ENCODE measurements at places on chromosomes 13 and 19.
A peak's percentile ranks its signal among the peaks of the same experiment; 100 is the strongest.

GRCh38 chr13:77339408-77339807, 12.5 kb upstream of the MYCBP2 start:
- no peak for DNase-seq
- peaks cover 17% of the 10 kb centered on the region for H3K4me1 ChIP-seq
- no peaks in the 10 kb centered on the region for H3K27me3 ChIP-seq
- no peak overlapping the region for H3K4me3 ChIP-seq
- H3K36me3 ChIP-seq, result no peaks in the 10 kb centered on the region

DNA sequence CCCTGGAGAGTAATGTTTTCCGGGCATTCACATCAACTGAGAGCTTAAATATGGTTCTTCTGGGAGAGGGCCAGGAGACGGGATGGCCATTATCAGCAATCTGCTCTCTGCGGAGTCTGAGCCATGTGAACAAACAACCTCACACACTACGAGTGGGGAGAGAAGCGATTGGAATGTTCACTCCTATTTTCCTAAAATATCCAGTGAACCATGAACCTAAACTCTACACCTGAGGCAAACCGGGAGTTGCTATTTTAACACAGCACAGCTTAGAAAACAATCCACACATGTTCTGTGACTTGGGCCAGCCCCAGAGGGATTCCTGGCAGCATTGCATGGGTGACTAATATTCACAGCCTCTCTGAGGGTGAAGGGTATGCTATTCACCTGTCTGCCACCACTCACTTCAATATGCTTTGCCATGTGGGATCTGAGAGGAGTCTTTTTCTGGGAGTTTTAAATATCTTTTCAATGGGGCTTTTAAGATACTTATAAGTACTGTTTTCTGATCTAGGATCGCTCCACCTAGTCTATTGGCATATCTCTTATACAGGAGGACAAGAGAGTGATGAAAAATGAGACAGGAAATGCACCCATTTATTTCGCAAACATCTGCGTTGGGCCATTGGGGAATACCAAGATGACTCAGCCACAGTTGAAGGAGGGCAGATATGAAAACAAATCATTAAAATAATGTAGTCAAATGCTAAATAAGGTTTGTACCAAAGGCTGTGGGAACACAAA, 72.6 kb upstream of the SERP2 start:
- DNase-seq, result peak; percentile 57
- H3K4me3 ChIP-seq, result no peak overlapping the region
- H3K4me1 ChIP-seq, result peaks cover 36% of the 10 kb centered on the region
- H3K36me3 ChIP-seq, result no peaks in the 10 kb centered on the region

DNA sequence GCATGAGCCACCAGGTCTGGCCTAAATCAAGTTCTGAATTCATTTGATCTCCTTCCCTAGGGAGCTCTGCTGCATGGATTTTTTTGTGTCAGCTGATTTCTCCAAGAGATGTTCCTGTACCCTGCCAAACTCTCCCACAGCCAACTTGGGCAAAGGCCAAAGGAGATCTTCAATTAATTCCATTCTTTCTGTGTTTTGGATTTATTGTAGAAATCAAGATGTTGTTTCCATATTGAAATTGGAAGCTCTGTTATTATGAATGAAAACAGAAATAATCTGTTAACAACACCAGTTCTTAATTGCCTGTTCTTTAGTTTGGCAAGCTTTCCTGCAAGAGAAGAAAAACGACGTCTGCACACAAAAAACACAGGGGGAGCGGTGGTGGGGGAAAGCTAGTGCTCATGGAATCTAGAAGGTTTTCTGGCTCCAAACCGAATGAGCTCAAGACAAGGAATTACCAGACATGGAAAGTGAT, 86.5 kb upstream of the ABCC4 start:
- no peak overlapping the region for H3K27ac ChIP-seq
- no peak overlapping the region for H3K4me3 ChIP-seq
- H3K36me3 ChIP-seq, result no peaks in the 10 kb centered on the region
- no peaks in the 10 kb centered on the region for H3K4me1 ChIP-seq
- H3K27me3 ChIP-seq, result peaks cover 23% of the 10 kb centered on the region
- no peak for DNase-seq

GRCh38 chr19:53877361-53877766, 4.6 kb upstream of the PRKCG start:
- peak; percentile 67 for DNase-seq
- H3K27ac ChIP-seq, result peak overlapping the region; percentile 40
- H3K27me3 ChIP-seq, result no peaks in the 10 kb centered on the region
- peaks cover 60% of the 10 kb centered on the region for H3K4me1 ChIP-seq
- H3K4me3 ChIP-seq, result no peak overlapping the region
- peaks cover 30% of the 10 kb centered on the region for H3K36me3 ChIP-seq

DNA sequence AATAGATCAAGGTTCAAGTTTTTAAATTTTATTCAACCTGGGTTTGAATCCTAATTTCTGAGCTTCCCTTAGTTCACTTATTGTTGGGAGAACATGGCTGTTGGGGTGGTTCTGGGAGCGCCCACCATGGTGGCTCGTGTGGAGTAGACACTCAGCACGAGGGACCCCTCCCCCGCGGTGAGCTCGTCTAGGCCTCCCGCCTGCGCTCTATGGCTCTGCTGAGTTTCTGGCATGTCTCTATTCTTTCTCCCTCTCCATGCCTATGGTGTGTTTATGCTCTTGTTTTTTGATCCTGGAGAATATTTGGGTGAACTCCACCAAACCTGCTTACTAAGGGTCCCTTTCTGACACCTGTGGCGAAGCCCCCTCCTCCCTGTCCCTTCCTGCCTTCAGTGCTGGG, 1.6 kb upstream of the EPN1 start:
- no peaks in the 10 kb centered on the region for H3K27me3 ChIP-seq
- H3K4me3 ChIP-seq, result peak overlapping the region; percentile 44
- peaks cover 56% of the 10 kb centered on the region for H3K36me3 ChIP-seq
- DNase-seq, result no peak
- peak overlapping the region; percentile 47 for H3K27ac ChIP-seq

DNA sequence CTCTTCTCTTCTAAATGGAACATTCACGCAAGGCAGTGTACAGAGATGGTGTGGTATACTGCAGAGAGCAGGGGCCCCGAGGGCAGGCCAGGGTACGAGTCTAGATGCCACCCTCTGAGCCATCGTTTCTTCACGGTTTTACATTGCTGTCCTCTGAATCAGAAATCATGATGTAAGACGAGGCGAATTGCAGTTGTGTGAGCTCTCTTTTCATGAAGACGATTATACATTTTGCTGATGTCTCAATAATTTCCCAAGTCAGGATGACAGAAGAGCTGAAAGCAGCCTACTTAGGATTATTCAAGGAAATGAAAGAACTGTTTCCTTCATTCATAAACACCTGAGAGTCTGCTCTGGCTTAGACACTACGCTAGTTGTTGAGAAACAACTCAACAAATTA, 93.8 kb upstream of the RNF113B start:
- H3K4me1 ChIP-seq, result no peaks in the 10 kb centered on the region
- no peak overlapping the region for H3K4me3 ChIP-seq
- peaks cover 2% of the 10 kb centered on the region for H3K27me3 ChIP-seq
- H3K27ac ChIP-seq, result no peak overlapping the region
- H3K36me3 ChIP-seq, result no peaks in the 10 kb centered on the region

DNA sequence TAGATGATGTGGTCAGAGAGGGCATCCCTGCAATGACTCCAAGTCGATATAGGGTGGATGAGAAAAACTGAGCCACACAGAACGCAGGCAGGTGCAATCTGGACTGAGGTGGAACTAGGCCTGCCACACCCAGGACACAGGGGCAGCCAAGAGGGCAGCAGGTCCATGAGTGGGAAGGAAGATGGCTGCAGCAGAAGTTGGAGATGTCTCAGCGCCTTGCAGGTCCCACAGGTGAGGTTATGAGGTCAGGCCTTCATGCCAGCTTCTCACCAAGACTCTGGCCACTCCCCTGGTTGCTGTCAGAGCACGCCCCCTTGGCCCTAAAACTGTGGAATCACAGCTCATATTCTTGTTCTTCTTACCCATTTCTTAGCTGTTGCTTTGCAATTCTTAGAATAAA, 147.7 kb upstream of the VSTM2B start:
- H3K4me1 ChIP-seq, result no peaks in the 10 kb centered on the region
- H3K27ac ChIP-seq, result no peak overlapping the region
- peaks cover 26% of the 10 kb centered on the region for H3K27me3 ChIP-seq
- H3K36me3 ChIP-seq, result no peaks in the 10 kb centered on the region
- no peak for DNase-seq

GRCh38 chr19:38162094-38162493, 61.9 kb downstream of the DPF1 start:
- peaks cover 38% of the 10 kb centered on the region for H3K36me3 ChIP-seq
- no peaks in the 10 kb centered on the region for H3K4me1 ChIP-seq
- DNase-seq, result no peak
- no peak overlapping the region for H3K4me3 ChIP-seq
- H3K27me3 ChIP-seq, result no peaks in the 10 kb centered on the region

DNA sequence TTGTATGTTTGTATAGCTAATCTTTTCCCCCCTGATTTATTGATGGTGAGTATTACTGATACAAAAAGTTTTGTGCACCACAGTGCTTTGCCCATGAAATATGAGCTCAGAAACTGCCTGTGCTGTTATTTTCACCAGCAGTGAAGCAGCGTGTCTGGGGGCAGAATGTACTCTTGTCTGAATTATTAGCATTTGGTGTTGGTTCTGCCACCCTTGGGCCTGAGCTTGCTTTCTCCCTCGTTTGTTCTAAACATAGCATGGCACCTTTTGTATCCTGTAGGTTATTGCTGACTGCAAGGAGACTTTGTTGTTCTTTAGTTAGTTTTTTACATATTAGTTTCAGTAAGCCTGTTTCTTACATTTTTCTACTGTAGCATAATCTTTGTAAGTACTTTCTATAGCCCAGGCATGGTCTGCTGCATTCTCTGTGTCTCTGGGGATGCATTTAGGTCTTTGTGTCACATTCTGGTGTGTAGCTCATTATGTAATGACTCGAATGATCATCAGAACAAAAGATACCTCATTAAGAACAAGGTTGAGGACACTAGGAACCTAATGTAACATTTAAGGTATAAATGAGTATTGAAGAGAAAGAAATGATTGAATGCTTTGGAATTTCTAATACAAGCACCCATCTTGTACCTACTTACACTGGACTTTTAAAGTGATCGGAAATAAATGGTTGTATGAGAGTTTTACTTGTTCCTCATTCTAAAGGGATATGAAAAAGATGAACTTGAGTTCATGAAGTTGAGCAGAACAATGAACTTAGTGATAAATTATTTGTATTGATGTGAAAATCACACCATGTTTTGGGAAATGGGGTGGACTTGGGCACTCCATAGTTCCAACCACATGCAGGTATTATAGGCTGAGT, 50.3 kb upstream of the GPI start:
- peaks cover 74% of the 10 kb centered on the region for H3K4me1 ChIP-seq
- H3K36me3 ChIP-seq, result peaks cover 2% of the 10 kb centered on the region
- H3K4me3 ChIP-seq, result no peak overlapping the region
- no peak overlapping the region for H3K27ac ChIP-seq
- no peaks in the 10 kb centered on the region for H3K27me3 ChIP-seq
- DNase-seq, result no peak

GRCh38 chr19:1665565-1666047, 13.2 kb upstream of the TCF3 start:
- H3K36me3 ChIP-seq, result no peaks in the 10 kb centered on the region
- DNase-seq, result no peak
- H3K27me3 ChIP-seq, result peaks cover 20% of the 10 kb centered on the region
- H3K4me1 ChIP-seq, result peaks cover 17% of the 10 kb centered on the region
- no peak overlapping the region for H3K27ac ChIP-seq

DNA sequence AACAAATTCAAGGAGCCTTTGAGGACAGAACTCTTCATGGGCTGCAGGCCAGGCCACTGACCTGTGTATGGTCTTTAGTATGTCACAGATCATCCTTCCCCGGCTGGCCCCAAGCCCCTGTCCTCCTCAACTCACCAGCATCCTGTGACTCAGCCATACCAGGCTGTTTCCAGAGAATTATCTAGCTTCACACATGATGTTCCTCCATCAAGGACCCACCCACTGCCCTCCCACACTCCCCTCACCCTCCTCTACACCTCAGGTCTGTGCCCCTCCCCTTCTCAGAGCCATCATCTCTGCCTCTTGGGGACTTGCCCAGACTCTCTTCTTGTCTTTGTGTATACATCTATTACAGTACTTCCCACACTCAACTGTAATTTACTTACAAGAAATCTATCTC, 14.7 kb downstream of the DCT start:
- no peak overlapping the region for H3K4me3 ChIP-seq
- H3K36me3 ChIP-seq, result no peaks in the 10 kb centered on the region
- peak; percentile 57 for DNase-seq
- H3K27me3 ChIP-seq, result no peaks in the 10 kb centered on the region

DNA sequence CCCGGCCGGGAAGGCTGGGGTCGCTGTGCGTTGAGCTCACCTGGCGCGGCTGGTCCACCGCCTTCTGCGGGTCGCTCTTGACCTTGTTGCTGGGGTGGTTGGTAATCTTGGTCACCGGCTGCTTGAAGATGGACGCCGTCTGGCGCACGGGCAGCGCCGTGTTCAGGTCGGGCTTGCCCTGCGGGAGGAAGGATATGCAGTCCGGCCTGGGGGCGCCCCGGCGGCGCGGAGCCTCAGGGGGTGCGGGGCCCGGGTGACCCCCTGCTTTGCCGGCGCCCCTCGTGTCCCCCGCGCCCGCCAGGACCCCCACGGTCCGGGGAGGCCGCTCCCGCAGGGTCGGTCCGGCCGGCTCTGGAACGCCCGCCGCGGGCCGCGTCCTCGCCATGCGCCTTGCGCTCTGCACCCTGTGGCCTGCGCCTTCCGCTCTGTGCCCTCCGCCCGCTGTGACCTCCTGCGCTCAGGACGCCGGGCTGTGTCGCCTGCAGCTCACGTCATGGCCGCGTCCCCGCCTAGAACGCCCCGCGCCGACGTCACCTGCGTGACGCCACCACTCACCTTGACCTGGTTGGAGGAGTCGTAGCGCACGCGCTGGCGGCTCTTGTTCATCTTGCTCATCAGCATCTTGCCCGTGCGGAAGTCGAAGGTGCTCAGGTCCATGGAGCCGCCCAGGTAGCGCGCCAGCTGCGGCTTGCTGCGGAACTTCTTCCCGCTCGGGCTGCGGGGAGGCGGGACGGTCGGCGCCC, 8.0 kb downstream of the MBD3 start:
- no peak overlapping the region for H3K4me3 ChIP-seq
- H3K27ac ChIP-seq, result no peak overlapping the region
- H3K36me3 ChIP-seq, result peaks cover 37% of the 10 kb centered on the region
- H3K4me1 ChIP-seq, result peaks cover 4% of the 10 kb centered on the region

GRCh38 chr19:41144403-41144802, 30.2 kb downstream of the CYP2F1 start:
- peaks cover 7% of the 10 kb centered on the region for H3K27me3 ChIP-seq
- DNase-seq, result peak; percentile 94
- no peak overlapping the region for H3K4me3 ChIP-seq
- no peak overlapping the region for H3K27ac ChIP-seq
- no peaks in the 10 kb centered on the region for H3K4me1 ChIP-seq
- no peaks in the 10 kb centered on the region for H3K36me3 ChIP-seq

DNA sequence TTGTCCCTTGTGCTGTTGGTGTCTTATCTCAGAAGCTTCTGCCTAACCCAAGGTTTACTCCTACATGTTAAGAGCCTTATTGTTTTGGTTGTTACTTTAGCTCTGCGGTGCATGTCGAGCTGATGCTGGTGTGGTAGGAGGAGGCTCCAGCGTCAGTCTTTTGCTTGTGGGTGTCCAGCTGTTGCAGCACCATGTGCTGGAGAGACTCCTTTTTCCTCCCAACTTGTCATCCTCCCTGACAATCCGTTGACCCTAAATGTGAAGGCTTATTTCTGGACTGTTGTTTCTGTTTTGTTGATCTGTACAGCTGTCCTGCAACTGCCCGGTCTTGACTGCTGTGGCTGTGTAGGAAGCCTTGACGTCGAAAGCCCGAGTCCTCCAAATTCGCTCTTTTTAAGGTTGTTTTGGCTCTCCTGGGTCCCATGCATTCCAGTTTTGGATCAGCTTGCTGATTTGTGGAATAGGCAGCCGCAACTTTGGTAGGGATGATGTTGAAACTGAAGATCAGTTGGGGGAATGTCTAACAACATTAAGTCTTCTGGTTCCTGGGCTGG, 15.3 kb downstream of the NAXD start:
- no peaks in the 10 kb centered on the region for H3K27me3 ChIP-seq
- H3K36me3 ChIP-seq, result peaks cover 18% of the 10 kb centered on the region
- H3K27ac ChIP-seq, result peak overlapping the region; percentile 15
- peaks cover 24% of the 10 kb centered on the region for H3K4me1 ChIP-seq
